ENCODE measurements at places on chromosomes 12 and 14. TPM values are rescaled to one million over a fixed set of nuclear protein-coding genes. Genes with fewer than 3 reads are reported as not detected.

Gene IL26
- not detected for total RNA-seq

Gene FRMD6
- total RNA-seq: 8.4 TPM

Gene RFX4
- not detected for total RNA-seq

Gene SLC6A13
- not detected for total RNA-seq

Gene BICDL1
- total RNA-seq: 18.0 TPM

Gene MON2
- 90.1 TPM for total RNA-seq

Gene ASCL1
- total RNA-seq: 0.29 TPM

Gene AMN
- total RNA-seq: 9.2 TPM

Gene CEBPE
- not detected for total RNA-seq

Gene OR6C3
- total RNA-seq: not detected

Gene BBOF1
- 13.0 TPM for total RNA-seq

DNA sequence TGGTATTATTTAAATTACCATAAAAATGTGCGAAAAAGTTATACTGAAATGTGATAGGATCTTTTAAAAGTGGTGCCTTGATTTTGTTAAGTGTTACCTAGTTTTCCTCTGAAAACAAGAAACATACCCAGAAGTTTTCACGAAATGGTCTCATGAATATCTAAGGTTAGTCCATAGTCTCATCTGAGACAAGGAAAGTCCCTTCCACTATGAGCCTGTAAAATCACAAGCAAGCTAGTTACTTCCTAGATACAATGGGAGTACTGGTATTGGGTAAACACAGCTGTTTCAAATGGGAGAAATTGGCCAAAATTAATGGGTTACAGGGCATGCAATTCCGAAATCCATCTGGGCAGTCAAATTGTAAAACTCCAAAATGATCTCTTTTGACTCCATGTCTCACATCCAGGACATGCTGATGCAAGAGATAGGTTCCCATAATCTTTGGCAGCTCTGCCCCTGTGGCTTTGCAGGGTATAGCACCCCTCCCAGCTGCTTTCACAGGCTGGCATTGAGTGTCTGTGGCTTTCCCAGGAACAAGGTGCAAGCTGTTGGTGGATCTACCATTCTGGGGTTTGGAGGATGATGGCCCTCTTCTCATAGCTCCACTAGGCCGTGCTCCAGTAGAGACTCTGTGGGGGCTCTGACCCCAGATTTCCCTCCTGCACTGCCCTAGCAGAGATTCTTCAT, 271.4 kb downstream of the NAV3 start:
- DNase-seq: no peak

GRCh38 chr12:107228076-107228475, 134.7 kb upstream of the CRY1 start:
- no peak for DNase-seq

GRCh38 chr14:52836063-52836462, 44.7 kb upstream of the GNPNAT1 start:
- DNase-seq: no peak

- no peak for DNase-seq
Observed at GRCh38 chr12:8951744-8952143, 2.3 kb upstream of the M6PR start.

DNA sequence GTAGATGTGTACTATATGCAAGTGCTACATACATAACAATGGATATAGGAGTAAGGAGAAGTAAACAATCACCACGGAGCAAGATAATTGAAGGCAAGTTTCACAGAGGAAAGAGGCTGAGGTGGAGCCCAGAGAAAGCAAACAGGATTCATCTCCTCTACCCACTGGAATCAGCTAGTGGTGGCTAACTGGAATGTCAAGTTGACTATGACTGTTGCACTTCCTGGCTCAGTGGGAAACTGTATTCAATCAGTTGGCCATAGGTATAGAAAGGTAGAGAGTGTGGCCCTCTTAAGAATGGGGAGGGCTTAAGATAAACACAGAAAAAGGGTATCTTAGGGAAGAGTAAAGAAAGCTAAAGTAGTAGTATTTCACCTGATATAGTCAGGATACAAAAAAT, 62.4 kb downstream of the MAP4K5 start:
- DNase-seq: no peak

DNA sequence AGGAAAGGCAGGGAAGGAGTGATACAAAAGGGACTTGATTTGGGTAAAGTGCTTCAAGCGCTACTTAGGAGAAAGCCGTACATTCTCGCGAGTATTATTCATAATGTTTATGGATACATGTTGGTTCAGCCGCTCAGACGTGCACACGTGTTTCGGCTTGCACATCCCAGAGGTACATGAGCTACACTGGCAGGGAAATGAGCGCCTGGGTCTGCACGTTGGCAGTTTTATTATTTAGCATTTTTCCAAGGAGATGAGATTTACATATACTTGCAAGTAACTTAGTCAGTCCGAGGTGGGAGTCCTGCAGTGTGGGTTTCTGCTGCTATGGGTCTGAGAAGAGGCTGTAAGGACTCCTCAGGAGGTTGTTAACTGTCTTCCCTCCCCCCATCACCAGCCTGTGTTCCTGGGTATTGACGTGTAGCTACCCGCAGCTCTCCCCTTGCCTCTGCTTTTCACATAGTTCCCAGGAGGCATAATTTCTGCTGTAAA, 1.5 kb downstream of the PRKCH start:
- DNase-seq: peak; percentile 53

DNA sequence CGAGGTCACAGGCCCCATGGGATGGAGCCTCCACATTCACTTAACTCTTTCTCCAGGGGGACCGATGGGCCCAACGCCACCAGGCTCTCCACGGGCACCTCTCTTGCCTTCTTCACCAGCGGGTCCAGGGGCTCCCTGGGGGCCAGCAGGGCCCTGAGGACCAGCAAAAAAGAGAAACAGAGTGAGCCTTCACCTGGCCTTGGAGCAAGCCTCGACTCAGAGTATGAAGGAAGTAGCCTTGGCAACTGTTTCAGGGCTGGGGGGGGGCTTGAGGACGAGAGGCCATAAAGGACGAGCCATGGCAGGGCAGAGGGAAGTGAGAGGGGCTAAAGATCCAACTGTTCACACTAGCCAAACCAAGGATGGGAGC, 18.0 kb downstream of the COL2A1 start:
- DNase-seq: no peak

GRCh38 chr12:38163442-38163801, 153.2 kb upstream of the ALG10B start:
- no peak for DNase-seq

- DNase-seq: no peak
Observed at GRCh38 chr12:58809064-58809607, 111.2 kb downstream of the LRIG3 start.

DNA sequence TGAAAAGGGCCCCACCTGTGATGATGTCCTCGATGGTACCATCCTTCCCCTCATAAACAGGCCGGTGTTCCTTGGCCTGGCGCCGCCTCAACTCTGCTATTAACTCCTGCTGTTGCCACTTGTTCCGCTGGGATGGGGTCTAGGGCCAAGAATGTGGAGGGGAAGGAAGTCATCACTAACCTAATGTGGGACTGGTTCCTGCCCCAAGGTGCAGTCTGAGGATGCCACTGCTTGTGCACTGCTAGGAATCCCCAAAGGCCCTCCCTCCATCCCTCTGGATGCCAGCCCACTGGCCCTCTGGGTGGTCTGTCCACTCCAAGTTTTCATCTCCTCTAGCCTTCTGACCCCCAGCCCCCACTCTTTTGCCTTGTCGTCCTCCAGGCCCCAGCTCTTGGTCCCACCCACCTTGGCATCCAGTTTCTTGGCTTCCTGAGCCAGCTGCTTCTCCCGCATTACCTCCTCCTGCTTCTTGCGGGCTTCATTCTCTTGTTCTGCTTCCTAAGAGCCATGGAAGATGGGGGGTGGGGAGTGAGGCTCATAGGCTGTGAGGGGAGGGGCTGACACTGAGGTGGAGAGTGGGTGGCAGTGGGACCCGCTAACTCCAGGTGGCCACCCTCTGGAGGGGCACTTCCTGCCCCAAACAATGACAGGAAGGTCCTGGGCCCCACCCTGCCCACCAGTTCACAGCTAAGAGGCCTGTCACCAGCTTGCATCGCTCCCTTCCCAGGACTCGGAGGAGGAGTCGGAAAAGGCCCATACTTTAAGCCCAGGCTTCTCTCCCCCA, 23.7 kb downstream of the PRPF40B start:
- no peak for DNase-seq

GRCh38 chr12:116533343-116534251, 25.6 kb upstream of the MAP1LC3B2 start:
- DNase-seq: peak; percentile 95

- no peak for DNase-seq
Observed at GRCh38 chr14:76984787-76985375, 43.6 kb downstream of the IRF2BPL start.

GRCh38 chr12:89370850-89371249, 18.5 kb upstream of the DUSP6 start:
- DNase-seq: no peak

DNA sequence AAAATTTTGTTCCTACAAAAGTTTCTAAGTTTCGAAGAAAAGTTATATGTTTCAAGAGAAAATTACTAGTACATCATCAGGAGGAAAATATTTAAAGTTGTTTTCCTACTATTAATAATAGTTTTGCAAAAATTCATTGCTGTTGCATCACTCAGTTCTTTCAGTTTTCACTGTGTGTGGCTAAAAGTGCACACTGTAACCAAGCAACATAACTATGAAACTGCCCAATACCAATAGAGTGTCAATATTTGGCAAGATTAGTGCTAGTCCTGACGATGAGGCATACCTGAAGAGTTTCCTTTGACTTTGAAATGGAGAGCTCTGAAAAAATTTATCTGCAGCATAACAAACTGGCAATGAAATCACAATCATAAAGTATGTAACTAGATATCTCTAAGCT, 194.3 kb downstream of the CPNE8 start:
- no peak for DNase-seq

DNA sequence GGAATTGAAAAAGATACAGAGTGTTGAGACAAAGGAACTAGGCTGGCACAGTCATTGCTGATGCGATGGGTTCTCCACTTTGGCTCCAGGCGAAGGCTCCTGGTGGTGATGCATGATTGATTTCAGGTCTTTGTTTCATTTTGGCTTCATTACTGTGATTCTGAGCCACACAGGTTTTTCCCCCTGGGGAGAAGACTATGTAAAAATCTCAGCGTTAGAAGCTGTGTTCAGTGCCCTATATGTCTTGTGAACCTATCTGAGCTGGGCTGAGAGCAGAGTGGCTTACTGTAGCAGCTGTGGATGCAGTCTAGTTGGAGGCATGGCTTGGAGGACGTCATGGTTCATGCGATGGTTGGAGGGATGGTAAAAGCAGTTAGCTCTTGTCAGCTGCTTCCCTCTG, 54.0 kb downstream of the GPATCH2L start:
- no peak for DNase-seq

- DNase-seq: no peak
Observed at GRCh38 chr12:49933796-49934195, 16.7 kb upstream of the AQP2 start.

GRCh38 chr12:100489251-100489820, 15.7 kb downstream of the NR1H4 start:
- no peak for DNase-seq

DNA sequence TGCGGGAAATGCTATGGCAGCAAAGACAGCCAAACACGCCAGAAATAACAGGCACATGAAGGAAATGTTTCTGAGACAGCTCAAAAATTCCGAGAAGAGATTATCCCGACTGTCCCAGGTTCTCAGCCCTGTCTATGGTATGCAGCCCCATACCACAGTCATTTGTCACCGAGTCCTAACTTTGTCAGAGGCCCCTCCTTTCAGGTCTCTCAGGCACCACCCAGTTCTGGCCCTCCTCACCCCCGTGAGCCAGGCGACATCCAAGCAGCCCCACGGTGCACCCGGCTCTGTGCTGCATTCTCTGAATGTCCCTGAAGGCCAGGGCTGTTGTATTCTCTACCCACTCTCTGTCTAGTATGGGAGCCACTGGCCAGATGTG, 24.0 kb downstream of the SSH1 start:
- DNase-seq: no peak

DNA sequence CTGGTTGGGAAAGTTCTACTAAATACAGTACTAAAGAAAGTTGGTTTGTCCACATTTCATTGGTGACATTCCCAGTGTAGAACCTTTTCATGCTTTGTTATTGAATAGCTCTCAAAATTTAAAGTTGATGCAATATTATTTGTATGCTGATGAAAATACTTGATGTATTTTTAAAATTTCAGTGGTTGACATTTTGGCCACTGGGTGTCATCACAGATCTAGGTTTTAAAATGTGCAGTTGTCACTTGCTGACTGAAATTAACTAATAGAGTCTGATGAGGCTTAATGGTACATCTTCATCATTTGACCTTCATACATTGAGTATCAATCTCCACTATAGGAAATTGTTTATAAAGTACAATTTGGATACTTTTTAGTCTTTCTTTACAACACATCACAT, 37.1 kb downstream of the CMAS start:
- DNase-seq: no peak

DNA sequence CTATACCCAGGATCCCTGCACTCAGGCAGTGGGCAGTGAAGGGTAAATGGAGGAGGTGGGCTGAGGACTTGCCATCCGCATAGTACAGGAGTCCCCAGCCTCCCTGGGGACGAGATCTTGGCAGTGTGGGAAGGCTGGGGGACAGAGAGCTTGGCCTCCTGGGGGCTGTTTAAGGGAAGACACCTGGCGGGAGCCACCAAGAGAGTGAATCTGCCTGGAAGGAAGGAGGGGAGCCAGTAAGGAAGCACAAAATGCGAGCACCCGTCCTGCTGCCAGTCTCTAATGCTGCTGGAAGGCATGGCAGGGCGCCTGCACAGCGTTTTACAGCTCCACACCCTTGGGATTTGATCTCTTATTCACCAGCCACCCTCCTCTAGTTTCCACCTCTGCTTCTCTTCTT, 7.4 kb upstream of the KRT2 start:
- DNase-seq: no peak

- DNase-seq: peak; percentile 6
Observed at GRCh38 chr12:84222841-84223240, 689.8 kb downstream of the SLC6A15 start.

DNA sequence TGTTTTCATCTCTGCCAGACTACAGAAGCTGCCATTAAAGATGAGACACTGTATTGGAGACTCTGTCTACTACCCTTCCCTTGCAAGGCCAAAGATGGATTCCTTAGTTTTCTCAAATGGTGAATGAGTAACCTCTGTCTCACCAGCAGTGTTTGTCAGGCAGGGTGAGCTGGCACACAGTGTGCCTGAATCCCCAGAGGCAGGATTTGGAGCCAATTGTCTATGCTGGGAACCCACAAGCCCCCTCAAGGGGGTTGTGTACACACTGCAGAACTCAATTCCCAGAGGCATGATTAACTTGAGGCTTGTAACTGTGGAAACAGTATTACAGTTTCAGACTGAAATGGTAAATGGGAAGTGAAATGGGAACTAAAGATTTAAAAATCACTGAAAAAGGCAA, 136.8 kb upstream of the PTPRB start:
- no peak for DNase-seq

Measured in stomach (tissue), 19 donors.